Activated T-cell treated with anti-CD3 and anti-CD28 coated beads for 48 hours (primary cell): ENCODE measurements at places on chromosomes 6 and 20.

DNA sequence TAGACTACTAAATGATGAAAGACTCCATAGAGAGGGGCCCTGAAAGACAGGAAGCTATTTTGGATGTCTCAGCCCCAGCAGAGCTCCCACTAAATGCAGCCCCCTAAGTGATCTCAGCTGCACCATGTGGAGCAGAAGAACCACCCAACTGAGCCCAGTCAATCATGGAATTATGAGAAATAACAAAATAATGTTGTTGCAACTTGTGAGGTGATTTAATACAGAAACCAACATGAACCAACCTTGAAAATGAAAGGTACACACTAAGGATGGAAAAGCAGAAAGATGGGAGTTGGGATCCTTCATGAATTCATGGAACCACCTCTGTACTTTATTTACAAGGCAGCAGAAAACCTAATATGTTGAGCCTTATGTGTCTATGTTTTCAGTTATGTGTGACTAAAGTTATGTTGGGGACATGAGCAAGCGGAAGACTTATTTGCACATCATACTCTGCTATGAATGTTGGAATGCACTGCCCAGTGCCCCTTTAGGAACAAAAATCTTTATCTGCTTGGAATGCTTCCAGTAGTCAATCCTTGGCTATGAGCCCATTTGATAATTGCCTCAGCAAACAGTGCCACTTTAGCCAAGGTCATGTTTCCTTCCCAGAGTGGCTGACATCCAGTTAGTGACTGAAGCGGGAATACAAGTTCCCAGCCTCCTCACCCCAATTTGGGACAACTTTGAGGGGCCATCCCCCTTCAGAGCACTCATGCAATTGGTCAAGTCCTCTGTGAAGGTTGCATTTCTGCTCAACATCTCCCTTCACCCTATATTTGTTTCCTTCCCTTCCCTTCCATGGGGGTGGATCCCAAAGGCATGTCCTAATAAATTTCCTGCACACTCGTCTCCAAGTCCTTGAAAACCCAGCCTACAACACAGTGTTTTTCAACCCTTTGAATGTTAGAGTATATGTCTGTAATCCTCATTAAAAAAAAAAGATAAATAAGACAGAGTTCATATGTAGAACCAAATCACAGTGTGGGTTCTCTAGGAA lies 18.4 kb downstream of the TP53RK start:
- no peak for DNase-seq

- no peak for DNase-seq
These were observed 354.6 kb downstream of the RNF144B start for GRCh38 chr6:18741741-18742140.

DNA sequence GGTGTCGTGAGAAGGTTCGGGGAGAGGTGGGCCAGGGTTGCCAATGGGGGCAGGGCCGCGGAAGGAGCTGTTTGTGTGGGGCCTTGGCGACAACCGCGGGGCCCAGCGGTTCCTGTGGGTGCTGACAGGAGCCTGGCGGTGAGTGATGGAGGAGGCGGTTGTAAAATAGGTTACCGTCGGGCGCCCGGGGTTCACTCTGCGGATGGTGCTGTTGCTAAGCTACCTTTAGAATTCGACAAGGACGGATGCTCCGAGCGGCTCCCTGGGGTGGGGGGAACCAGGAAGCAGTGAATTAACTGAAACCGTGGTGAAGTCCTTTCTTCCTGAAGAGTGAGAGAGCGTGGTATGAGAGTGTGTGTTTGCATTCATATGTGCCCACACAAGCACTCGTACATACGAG lies 61.7 kb downstream of the CDH22 start:
- DNase-seq: no peak

DNA sequence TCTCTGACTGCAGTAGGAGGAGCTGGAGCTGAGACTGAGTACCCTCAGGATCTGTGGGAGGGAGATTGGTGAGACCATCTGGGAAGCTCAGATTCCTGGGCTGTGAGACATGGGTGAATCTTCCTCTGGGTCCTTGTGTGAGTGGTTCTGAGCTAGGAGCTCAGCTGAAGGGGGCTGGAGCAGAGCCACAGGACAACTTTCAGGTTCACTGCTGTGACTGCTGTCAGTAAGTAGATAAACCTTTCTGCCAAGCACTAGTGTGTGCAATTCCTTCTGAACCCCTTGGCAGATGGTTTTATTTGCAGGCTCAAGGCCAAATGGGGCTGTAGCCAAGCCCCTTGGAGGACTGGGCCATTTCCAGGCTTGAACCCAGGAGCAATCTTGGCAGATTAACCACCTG lies 49.6 kb upstream of the SNAP91 start:
- no peak for DNase-seq

DNA sequence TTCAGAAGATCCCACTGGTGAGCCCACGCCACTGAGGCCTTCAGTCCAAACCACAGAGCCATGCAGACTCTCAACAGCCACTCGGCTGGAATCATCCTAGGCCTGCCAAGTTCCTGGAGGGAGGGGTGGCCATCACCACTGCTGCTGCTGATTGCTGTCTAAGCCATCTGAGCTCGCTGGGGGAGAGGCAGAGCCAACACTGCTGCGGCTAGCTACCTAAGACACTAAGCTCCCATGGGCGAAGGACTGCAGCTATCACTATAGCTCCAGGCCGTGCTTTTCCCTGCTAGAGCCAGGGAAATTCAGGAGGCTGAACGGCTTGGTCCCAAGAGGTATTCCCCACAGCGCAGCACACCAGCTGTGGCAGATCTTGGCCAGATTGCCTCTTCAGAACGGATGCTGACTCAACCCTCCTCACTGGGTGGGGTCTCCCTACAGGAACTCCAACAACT lies 73.6 kb downstream of the TBC1D32 start:
- DNase-seq: no peak

GRCh38 chr6:24920136-24920535 lies 15.6 kb downstream of the RIPOR2 start:
- DNase-seq: no peak

DNA sequence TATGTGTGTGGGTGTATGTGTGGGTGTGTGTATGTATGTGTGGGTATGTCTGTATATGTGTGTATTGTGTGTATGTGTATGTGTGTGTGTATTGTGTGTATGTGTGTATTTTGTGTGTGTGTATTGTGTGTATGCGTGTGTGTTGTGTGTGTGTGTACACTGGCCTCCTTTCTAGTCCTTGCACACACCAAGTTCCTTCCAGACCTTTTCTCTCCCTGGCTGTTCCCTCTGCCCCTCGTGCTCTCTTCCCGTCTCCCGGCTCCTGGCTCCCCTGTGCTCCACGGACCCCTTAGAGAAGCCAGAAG lies 11.4 kb downstream of the VSTM2L start:
- DNase-seq: no peak

DNA sequence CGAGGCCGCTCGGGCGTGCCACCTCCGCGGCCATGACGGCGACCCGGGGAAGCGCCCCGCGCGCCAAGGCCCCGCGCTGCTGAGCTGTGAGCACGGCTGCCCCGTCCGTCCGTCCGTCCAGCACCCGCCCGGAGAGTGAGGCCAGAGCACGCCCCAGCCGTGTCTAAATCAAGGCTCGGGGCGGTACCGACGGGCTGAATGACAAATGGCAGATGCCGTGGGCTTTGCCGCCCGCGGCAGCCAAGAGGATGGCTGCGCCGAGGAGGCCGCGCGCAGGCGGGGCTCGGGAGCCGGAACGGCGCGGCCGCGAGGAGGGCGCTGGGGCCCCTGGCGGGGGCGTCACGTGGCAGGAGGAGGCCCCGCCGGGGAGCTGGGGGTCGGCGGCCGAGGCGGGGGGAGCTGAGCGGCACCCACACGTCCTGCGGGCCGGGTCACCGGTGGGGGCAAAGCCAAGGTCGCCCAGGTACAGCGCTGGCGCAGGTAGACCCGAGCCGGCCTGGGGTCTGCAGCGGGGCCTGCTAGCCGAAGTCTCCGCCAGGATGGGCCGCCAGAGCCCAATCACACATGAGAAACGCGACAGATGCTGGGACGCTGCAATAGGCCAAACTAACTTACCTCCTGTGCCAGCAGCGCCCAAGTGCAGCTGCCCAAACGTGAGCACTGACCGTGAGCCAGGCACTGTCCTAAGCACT lies at the start of gene PLAGL1:
Gene PLAGL1 (minus strand): TSS at position 140 of the 692 bp plus-strand sequence. CDS start 60,123 bp downstream, outside the sequence.
- peak; percentile 27 for DNase-seq

DNA sequence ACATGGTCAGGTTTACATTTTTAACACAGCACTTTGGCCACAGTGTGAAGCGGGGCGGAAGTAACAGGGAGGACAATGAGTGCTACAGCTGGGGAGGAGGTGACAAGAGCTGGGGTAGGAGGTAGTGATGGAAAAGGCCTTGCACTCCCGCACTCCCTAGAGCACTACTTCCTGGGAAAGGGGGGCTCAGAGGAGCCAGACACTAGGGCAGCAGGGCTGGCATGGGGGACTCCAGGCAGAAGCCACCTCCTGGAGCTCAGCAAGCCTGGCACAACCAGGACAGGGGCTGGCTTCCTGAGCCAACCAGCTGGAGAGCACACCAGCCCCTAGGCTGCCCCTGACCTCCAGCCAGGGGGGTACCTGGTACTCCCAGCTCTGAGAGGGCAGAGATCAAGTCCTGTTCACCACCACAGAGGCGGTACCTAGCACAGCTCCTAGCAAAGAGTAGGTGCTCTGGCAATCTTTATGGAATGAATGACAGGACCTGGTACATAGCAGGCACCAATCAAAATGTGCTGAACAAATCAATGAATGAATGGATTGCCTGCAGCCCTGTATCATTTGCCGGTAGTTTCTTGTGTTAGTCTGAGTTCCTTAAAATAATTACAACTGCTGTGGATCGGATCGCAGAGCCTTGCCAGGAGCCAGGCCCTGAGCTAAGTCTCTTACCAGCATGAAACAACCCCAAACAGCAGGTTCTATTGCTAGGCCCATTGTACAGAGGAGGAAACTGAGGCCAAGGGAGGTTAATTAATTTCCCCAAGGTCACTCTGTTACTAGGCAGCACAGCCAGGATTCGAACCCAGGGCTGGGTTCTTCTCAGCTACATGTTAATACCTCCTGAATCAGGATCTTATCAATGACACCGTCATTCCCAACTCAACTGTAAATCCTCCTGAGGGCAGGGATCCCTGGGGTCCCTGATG lies 15.5 kb downstream of the NOL4L start:
- DNase-seq: no peak

GRCh38 chr6:1686117-1687098 lies 76.7 kb downstream of the FOXC1 start:
- DNase-seq: no peak

- no peak for DNase-seq
These were observed 23.4 kb downstream of the IL22RA2 start for GRCh38 chr6:137150072-137150471.

- no peak for DNase-seq
These were observed 11.0 kb downstream of the HRH3 start for GRCh38 chr20:62208795-62209755.

- DNase-seq: peak; percentile 36
These were observed 39.8 kb downstream of the PRDM1 start for GRCh38 chr6:106125925-106126435.

- DNase-seq: no peak
These were observed 61.6 kb downstream of the IRF4 start for GRCh38 chr6:453152-453551.

DNA sequence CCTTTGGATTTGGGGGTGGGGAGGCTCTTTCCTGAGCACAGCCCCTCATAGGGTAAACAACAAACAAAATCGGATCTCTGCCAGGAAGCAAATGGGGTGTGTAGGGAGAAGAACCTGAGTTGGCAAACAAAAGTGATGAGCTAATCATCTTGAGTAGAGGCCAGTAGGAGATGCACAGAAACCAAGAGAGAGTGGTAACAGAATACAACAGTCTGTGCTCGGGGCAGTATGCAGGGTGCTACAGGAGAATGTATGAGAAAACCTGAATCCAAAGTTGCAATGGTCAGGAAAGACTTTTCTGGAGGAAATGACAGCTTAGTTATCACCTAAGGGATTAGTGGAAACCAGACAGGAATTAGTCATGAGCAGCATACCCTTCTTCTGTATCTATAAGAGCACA lies 177.8 kb downstream of the CDKAL1 start:
- DNase-seq: no peak

DNA sequence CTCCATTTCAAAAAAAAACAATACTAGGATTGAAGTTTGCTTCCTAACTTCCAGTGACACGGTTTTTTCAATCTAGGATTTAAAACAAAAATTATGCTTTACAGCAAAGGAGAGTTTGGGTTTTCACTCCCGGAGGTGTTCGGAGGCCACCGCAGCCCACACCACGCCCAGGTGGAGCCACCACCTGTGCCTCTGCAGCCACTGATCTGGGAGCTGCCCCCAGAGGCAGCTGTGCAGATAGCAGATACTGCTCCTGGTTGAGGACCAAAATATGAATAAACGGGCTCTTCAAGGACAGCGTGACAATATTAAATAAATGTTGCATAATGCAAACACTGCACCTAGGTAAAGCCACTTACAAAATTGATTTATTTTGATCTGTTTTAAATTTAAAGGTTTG lies 30.2 kb downstream of the DLL1 start:
- DNase-seq: no peak

DNA sequence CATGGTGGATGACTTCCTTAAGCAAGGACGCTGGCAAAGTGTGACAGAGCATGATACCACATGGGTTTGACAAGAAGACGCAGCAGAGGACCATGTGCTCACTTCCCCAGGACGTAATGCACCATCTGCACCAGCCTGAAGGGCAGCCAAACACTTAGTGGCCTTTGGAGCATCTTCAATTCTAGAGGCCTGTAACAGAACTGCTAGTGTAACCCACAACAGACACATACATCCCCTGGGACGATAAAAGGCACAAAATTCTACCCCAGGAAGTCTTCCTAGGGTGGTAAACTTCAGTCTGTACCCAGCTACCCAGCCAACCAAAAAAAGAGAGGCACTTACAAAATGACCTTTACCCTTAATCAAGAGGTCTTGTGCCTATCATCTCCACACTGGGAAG lies 9.2 kb upstream of the CPNE1 start:
- DNase-seq: no peak

- no peak for DNase-seq
These were observed 17.6 kb downstream of the GABRR1 start for GRCh38 chr6:89199579-89199978.

DNA sequence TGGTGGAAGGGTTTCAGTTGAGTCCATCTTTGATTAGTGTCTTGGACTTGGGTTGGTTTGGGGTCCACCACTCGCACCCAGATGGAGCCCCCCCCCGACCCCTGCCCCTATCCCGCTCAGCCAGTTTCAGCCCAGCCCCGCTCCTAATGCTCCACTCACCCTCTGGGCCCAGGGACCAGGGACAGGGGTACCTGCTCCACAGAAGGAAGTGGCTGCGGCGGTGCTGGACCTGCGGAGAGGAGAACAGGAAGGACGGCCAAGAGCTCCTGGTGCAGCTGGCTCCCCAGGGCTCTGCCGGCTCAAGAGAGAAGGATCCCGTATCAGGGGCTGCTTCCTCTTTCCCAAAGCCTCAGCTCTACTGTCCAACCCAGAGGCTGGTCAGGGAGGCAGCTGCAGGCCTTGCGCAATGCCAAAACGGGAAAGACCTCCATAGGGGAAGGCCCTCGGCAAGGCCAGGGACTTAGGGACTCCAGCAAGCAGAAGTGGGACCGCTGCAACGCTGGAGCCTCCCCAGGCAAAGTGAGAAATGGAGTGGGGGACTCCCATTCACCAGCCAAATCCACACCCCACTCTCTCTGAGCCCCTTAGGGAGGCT lies at the start of gene SIGLEC1:
Gene SIGLEC1 (minus strand): TSS at position 322 of the 595 bp plus-strand sequence. CDS start 5,472 bp downstream, outside the sequence.
- DNase-seq: no peak

DNA sequence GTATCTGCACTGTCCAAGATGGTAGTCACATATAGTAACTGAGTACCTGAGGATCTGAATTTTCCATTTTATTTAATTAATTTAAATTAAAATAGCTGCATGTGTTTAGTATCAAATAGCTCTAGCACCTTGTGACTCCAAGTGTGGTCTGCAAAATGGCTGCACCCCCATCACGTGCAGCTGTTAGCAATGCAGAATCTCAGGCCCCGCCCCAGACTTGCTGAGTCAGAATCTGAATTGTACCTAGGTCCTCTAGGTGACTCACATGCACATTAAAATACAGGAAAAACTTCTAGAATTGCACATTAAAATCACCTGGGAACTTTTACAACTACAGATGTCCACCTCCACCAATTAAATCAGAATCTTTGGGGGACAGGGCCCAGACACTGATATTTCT lies 19.2 kb upstream of the FAM83C start:
- peak; percentile 72 for DNase-seq
